Esophagus muscularis mucosa (tissue), 4 donors: ENCODE measurements at places on chromosomes 11 and 22.

DNA sequence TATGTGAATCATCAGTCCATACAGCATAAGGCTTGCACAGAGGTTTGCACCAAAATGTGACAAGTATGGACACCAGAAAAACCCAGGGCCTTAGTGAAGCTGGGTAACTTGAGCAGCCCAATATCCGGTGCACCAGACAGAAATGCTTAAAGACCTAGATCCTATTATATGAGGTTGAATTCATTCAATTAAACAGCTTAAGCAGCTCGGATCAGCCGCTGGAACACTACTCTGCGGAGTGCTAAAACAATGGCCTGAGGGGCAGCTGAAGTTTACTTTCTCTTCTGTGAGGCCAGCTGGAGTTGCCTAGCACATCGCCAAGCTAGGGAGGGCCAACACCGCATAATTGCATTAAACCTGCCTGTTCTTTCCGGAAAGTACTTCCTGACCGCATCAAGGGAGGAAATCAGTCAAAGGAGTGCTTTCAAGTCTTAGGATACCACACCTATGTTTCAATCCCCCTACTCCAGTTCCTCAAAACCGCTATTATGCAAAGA, 17.0 kb upstream of the FAM181B start:
- DNase-seq: no peak

- DNase-seq: no peak
These were observed 63.5 kb upstream of the WNT11 start for GRCh38 chr11:76269661-76270261.

- DNase-seq: peak; percentile 92
These were observed 642 bp upstream of the PIK3C2A start for GRCh38 chr11:17208257-17208999.

GRCh38 chr11:110728883-110729282, 16.6 kb upstream of the ARHGAP20 start:
- DNase-seq: no peak

- no peak for DNase-seq
These were observed 1.1 kb downstream of the CABP7 start for GRCh38 chr22:29720811-29721323.
